ELR (cell line): ENCODE measurements at places on chromosomes 3 and 15.

DNA sequence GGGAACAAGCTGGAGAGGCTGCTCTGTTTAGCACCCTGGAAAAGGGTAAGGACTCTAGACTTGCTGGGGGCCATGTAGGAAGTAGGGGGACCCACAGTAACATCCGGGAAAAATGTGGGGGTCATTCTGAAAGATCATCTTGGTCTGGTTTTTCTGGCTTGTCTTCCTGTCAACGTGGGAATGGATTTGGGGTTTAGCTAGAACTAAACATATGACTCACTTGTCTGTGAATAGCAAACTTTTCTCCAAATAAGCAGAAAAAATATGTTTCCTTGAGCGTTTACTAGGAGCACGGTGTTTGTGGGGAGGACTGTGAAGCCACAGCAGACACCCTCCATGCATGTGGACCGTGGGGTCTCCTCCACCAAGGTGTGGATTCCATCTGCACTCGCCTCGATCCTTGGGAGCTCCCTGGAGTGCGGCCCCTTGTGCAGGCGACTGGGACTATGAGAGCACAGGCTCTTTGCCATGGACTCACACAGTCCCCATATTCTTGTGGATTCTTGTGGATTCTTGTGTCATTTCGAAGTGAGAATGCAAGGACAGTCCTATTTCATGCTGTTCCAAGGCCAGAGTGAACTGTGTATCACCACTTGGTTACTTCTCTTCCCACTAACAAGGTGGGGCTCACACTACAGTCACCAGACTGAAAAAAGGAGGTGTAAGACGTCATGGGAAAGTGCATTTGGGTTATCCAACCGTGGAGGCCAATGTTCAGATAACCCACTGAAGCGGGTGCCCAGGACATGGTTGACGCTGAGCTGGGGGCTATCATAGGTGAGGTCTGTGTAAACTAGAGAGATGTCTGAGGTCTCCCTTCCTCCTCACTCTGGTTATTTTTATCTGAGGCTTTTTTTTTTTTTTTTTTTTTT lies 25.5 kb downstream of the PGPEP1L start:
- DNase-seq = peak; percentile 39

GRCh38 chr3:142509079-142509478 lies 61.2 kb upstream of the XRN1 start:
- DNase-seq = no peak

DNA sequence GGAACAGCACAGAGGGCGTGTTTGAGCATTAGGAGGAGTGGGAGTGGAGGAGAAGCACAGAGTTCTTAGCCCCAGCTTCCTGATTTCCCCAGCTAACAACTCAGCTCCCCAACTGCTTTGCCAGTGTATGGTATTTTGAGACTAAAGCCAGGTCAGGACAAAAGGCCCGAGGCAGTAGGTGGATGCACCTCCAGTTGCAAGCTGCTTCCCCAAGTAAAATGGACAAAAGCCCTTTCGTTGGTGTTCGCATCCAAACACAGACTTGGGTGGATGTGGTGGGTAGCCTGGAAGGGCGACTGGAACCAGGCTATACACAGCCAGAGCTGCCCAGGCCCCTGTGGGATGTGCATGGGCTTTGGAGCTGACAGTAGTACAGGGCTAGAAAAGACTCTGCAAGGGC lies 12.3 kb upstream of the EHD4 start:
- DNase-seq = no peak

- DNase-seq = peak; percentile 64
These were observed 610.0 kb downstream of the FOXP1 start for GRCh38 chr3:70973558-70973957.

- DNase-seq = no peak
These were observed 27.2 kb downstream of the VGLL4 start for GRCh38 chr3:11616551-11616950.

DNA sequence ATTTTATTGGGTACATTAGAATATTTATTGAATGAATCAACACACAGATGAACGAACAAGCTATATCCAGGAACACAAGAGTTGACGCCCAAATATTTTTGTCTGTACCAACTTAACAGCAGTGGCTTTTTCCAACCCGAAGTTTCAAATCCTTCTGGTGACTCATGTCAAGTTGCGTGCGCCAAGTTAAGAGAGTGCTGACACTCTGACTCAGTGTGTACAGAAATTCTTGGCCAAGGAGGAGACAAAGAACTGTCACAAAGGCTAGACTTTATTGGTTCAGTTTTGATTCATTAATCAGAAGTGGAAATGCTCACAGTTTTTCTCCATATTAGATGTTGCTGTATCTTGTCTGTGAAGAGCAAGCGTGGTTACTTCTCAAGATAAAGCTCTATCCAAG lies 59.6 kb upstream of the TSC22D2 start:
- peak; percentile 95 for DNase-seq

GRCh38 chr3:76788206-76788605 lies 251.7 kb upstream of the ROBO2 start:
- DNase-seq = no peak

GRCh38 chr15:101406526-101407195 lies 82.8 kb downstream of the PCSK6 start:
- no peak for DNase-seq

- no peak for DNase-seq
These were observed 85.8 kb downstream of the GAP43 start for GRCh38 chr3:115709093-115709492.

GRCh38 chr3:140342668-140343067 lies 335.2 kb upstream of the TRIM42 start:
- DNase-seq = no peak

- no peak for DNase-seq
These were observed 107.7 kb upstream of the PLSCR5 start for GRCh38 chr3:146712806-146713205.

- DNase-seq = no peak
These were observed 1428.6 kb downstream of the ZPLD1 start for GRCh38 chr3:103863381-103863780.

GRCh38 chr3:95350049-95350448 lies 1287.2 kb downstream of the NSUN3 start:
- DNase-seq = no peak

GRCh38 chr3:19885468-19885867 lies 48.5 kb downstream of the EFHB start:
- peak; percentile 73 for DNase-seq

DNA sequence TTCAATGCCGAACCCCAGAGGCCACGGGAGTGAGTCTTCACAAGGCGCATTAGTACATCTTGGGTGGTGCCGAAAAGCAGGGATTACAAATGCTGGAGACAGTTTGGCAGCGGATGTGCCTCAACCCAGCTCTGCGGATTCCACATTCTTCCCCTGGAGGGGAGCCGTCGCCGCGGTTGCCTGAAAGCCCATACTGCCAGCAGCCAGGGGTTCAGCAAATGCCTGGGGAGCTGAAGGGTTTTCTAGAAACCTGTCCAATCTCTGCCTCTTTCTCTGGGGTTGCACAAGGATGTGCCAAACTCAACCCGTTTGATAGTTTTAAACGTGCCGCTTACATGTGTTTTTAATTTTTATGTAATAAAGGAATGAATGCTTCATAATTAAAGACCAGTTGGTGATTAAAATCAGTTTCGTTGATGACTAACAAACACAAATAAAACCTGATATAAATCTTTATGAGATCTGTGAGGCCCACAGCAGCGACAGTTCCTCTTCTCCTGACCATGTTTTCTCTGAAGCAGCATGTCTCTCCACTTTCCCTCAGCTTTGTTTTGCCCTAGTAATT lies 74.6 kb upstream of the LEKR1 start:
- peak; percentile 96 for DNase-seq

DNA sequence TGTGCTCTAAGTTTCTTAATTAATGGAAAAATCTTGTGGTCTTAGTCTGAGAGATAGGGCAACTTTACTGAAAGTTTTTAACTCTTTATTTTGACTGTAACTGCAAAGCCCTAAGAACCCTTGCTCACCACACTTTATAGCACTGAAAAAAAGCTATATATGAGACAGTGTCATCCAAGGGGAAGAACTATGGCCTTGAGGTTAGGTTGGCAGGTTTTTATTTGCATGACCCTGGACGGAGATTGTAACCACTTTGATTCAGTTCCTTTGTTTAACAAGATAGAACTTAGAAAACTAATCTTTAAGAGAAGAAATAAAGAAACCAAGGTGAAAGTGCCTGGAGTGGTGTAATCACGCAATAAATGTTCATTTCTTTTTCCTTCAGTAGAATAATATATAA lies 30.6 kb upstream of the LYSMD4 start:
- no peak for DNase-seq

DNA sequence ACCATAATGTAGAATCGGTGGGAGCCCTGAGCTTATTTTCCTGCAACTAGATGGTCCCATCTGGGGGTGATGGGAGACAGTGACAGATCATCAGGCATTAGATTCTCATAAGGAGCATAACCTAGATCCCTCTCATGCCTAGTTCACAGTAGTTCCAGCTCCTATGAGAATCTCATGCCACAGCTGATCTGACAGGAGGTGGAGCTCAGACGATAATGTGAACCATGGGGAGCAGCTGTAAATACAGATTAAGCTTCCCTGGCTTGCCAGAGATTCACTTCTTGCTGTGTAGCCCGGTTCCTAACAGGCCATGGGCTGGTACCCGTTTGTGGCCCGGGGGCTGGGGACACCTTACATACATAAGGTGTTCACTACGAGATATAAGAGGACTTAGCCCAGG lies 67.5 kb upstream of the LRRFIP2 start:
- no peak for DNase-seq

DNA sequence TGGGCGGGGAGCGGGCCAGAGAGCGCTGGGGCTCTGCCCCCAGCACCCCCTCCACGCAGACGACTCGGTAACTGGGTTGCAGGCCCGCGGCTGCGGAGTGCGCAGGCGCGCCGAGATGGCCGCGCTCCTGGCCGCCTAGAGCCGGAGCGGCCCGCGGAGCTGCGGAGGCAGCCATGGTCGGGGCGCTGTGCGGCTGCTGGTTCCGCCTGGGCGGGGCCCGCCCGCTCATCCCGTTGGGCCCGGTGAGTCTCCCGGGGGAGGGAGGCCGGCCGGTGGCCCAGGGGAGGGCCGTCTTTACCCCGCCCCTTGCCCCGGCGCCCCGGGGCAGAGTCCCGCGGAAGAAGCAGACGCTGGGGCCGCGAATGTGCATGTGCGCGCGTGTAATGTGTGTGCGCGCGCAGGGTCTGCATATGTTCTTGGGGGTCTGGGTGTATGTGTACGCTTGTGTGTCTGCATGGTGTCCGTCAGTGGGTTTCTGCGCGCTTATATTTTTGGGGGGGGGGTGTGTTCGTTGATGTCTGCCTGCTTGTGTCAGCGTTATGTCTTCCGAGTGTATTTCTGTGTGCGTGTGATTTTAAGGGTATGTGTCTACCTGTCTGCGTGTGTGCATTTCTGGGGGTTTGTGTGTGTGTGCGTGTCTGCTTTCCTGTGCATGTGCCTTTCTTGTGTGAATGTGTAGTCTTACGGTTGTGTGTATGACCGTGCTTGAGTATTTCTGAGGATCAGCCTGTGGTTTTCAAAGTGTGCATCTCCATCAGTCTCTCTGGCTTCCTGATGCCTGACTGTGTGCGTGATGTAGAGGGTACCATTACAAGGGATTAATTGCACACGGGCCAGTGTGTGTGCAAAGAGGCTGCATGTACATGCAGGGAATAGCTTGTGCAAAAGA lies at the start of gene ABHD14A:
ABHD14A (plus strand) TSS at position 102 of the 889 bp plus-strand sequence; CDS start at position 174, 72 bp downstream.
- peak; percentile 72 for DNase-seq

GRCh38 chr3:16461463-16462245 lies 51.8 kb downstream of the RFTN1 start:
- no peak for DNase-seq

DNA sequence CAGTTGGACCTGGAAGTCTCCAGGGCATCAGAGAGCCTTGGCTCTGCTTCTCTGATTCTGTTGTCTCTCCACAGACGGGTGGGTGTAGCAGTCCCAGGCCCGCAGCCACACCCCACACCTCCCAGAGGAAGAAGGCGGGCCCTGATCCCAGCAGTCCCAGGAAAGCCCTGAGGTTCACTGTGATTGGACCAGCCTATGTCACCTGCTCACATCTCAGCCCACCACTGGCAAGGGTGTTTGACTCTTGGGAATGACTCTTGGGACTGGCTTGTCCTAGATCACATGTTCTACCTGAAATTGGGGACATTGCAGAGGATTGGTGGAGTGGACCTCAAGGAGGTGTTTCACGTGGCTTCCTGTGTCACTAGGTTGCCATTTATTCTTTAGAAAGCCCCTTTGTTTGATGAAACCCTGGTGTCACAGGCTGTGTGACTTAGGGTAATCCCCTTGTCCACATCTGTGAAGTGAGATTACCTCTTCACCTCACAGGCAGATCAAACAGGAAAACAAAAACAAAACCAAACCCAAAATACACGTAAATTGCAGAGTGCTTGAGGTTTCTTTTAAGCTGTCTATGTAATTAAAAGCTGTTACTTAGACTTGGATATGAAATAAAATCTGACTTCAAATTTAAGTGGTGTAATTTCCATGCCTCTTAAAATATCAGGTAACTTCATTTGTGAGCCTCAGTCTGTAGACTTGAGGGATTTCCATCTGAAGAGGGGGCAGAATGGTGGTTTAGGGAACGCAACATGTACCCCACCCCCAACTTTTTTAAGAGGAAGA lies 26.7 kb downstream of the FLNB start:
- no peak for DNase-seq

DNA sequence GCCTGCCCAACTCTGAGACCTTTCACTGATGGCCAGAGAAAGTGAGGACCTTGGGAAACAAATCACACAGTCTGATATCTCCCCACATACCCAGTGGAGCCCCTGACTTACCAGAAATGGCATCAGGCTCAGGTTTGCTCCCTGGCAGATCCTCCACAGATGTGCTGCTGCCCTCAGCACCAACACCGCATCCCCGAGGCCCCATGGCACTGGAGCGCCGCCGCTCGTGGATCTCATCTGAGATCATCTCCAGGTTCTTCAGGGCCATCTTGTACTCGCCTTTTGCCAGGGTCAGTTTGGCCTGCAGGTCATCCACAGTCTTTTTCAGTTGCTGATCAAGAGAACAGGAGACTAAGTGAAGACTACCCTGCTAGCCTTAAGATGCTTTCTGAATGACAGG lies 52.7 kb downstream of the CAPN7 start:
- no peak for DNase-seq

DNA sequence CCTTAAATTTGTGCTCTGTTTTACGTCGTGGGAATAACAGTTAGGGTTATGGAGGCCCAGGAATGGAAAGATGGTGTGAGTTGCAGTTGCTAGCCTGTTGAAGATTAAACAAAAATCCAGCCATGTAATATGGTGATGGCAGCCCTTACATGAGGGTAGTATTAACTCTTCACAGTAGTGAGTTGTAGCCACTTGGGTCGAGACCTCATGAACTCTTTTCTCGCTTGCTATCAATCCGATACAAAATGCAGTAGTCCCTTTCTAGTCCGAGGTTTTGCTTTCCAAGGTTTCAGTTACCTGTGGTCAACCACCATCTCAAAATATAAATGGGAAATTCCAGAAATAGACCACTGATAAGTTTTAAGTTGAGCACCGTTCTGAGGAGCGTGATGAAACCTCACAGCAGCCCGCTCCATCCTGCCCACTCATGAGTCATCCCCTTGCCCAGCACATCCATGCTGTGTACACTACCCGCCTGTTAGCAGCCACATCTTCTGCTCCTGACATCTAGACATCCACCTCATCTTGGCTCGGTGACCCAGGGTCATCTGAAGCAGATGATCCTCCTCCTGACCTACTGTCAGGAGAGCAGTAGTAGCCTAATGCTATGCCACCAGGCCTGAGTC lies 177.9 kb downstream of the CDIN1 start:
- DNase-seq = peak; percentile 84
